Activated CD4-positive, alpha-beta T cell treated with anti-CD3 and anti-CD28 coated beads, Interleukin-2, amount 50 U/mL, for 48 hours (primary cell): ENCODE measurements at places on chromosomes 16 and 17.

GRCh38 chr17:75959051-75959838, 18.4 kb upstream of the FBF1 start:
- no peak for DNase-seq

- DNase-seq: no peak
These were observed 75.1 kb upstream of the C17orf78 start for GRCh38 chr17:37300683-37301082.

DNA sequence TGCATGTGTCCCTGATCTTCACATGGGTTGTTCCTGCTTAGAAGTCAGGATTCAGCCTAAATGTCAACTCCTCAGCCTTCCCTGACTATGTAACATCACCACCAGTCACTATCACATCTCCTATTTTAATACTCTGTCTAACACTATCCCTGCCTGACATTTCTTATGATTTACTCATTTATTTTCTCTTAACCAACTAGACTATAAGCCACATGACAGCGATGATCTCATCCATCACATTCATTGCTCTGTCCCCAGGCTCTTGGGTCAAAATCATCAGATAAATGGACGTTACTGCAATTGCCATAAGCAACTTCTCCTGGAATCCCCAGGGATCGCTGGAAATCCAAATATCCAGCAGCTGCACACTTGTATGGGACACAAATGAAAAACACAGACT, 15.7 kb downstream of the CDRT4 start:
- DNase-seq: no peak

DNA sequence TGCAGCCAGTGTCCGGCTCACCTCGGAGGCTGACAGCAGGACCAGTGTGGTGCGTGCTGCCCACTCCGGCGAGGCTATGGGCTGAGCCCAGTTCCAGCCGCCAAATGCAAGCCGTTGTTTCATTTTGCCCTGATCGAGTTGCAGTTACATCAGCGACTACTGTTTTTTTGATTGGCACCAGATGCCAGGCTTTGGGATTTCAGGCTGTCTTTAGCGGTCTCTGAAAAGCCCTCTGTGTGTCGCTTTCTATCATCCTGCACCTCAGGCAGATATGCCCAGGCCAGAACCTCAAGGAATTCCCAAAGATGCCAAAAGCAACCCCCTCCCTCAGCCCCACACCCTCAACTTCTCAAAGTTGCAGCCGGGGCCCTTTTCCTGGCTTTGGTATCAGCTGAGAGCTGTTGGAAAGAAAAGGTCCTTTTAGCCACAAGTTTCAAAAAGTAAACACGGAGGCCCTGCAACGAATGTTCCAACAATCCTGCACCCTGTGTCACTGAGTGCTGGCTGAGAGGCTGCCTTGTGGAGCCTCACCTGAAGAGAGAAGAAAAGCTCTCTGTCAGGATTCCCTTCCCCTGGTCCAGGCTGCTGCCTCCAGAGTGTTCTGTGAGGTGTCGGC, 58.9 kb downstream of the WWP2 start:
- DNase-seq: no peak

DNA sequence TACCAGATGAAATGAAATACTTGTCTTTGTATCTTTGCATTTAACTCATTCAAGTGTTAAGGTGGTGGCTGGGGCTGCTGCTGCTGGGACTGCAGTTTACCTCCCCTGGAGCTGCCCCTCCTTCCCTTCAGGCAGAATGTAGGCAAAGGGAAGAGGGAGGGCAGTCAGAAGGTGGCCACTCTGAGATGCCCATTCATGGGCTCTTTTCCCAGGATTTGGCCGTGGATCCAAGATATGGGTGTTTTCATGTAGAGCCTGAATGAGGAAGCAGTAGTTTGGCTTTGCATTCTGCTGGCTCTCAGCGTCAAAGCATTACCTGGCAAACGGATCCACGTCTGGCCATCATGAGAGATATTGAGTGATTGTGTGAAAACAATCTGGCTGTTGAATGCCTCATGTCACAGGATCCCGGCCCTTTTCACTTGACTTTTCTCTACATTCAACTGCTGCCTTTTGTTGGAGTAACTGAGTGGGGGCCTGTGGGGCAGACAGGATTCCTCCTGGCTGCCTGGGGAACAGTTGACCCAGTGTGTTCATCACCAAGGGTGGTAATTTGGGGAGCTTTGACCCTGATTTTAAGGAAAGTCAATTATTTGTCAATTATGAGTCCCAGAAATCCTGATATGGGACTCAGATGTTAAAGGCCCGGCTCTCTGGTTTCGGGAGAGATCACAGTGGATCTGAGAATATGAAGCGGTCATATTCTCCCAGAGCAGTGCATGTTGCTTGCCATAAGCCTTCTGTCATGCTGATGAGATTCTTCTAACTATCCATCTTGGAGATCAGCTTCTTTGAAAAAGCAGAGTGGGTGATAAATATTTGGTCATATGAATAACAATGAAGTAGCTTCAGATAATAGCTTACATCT, 236.8 kb downstream of the IRX3 start:
- no peak for DNase-seq

GRCh38 chr16:65917466-65917865, 449.0 kb upstream of the CDH5 start:
- DNase-seq: no peak

GRCh38 chr16:48608452-48608851, 1.5 kb downstream of the N4BP1 start:
- DNase-seq: no peak

DNA sequence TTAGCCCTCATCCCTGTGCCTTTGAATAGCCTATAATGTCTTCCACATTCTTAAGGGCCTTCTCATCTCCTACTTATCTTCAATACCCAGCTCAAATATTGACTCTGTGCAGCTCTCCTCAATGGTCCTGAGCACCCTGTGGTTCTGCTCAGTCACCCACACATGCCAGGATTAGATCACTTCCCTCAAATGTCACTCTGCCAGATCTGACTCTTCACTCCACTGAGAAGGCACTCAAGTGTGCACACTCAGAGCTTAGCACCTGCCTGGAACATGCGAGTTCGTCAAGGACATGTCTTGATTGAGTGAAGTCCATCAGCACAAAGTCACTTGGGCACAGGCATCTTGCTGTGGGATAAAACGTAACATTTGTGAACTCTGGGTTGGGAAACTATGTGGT, 404.8 kb downstream of the CDH13 start:
- DNase-seq: no peak

DNA sequence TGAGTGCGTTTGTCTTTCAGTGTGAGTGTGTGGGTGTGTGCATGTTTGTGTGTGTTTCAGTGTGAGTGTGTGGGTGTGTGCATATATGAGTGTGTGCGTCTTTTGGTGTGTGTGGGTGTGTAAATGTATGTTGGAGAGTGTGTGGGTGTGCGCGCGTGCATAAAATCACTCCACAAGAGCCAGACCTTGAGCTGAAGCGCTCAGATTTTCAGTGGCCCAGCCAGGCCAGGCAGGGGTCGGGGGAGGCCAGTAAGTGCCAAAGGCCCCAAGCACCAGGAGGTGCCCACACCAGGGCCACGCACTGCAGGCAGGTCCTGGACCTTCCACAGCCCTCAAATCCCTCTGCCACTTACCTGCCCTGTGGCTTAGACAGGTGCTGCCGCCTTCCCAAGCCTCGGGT, 184.0 kb downstream of the SOX9 start:
- no peak for DNase-seq

- no peak for DNase-seq
These were observed 10.8 kb upstream of the ASB16 start for GRCh38 chr17:44159519-44160210.

DNA sequence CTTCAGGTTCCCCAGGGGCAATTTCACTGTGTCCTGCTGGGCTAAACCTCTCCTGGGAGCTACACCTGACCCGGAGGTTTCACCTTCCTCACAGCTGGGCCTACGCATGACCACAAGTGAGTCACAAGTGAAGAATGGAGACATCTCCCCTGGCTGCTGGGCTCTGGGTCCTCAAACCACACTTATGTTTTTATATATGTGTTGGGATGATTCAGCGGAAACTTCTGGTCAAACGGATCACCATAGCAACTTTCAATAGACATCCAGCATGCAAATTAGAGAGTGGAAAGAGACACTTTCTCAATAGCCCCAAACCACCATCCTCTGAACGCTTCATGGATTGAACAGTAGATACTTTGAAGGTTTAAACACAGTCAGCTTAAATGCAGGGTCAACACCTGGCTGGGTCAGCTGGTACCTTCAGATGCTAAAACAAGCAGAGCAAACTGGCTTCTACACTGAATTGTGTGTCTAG, 28.0 kb upstream of the MAF start:
- peak; percentile 81 for DNase-seq

DNA sequence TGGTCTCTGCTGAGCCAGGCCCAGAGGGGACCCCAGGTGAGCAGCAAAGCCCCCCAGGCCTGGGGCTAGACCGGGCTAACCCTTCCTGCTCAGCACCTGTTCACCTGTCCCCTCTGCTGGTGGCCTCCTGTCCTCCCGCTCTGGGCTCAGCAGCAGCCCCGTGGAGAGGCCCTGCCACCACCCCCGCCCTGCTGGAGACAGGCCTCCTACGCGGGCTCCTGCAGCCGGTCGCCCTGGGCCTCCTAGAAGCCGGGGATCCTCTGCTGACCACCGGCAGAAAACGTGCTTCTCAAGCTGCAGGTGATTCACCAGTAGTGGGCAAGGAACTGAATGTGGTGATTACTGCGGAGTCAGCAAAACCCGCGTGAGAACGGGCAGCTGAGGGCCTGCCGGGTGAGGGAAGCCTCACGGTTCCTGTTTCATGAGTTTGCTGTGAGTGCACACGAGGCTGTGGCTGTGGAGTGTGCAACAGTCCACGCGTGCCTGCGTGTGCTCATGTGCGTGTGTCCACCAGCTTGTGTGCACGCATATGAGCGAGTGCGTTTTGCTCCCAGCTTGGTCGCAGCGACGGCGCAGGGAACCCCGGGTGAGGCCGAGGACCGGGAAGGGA, 792 bp downstream of the SECTM1 start:
- DNase-seq: no peak

- DNase-seq: no peak
These were observed 60.6 kb downstream of the C17orf67 start for GRCh38 chr17:56773124-56773523.

DNA sequence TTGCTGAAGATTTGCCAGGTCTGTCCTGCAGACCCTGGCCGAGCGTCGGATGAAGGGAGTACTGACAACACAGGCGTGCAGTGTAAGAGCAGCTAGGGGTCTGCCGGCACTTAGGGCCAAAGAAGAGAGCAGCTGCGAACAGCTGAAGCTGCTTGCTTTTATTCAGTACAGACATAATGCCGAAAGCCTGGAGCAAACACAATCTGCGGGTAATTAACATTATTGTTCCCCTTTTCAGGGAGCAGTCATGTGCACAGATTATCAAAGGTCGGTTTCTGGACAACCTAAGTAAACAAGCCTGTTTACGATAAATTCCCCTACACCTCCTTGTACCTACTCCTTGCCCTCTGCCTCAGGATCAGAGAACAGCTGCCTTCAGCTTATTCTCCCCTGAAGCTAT, 12.0 kb upstream of the KRT23 start:
- DNase-seq: no peak

- no peak for DNase-seq
These were observed 9.7 kb upstream of the HOXB2 start for GRCh38 chr17:48554412-48555257.

DNA sequence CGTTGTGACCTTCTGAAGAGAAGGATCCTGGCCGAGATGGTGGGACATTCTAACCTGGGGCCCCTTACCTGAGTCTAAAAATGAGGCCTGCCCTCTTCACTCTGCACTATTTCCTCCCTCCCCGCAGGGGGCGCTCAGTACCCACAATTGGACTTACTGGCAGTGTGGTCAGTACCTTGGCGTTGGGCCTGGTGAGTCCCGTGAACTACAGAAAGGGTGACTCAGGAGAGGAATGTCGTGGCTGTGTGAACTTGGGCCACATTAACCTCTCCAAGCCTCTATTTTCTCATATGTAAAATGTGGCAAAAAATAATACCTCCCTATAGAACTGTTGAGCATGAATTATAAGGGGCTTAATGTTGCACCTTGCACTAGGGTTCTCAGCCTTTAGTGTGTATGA, 3.9 kb downstream of the RSAD1 start:
- peak; percentile 83 for DNase-seq

- peak; percentile 18 for DNase-seq
These were observed 60.2 kb upstream of the PHOSPHO1 start for GRCh38 chr17:49290690-49291359.

- DNase-seq: no peak
These were observed 2.9 kb upstream of the SRCIN1 start for GRCh38 chr17:38608648-38609047.

DNA sequence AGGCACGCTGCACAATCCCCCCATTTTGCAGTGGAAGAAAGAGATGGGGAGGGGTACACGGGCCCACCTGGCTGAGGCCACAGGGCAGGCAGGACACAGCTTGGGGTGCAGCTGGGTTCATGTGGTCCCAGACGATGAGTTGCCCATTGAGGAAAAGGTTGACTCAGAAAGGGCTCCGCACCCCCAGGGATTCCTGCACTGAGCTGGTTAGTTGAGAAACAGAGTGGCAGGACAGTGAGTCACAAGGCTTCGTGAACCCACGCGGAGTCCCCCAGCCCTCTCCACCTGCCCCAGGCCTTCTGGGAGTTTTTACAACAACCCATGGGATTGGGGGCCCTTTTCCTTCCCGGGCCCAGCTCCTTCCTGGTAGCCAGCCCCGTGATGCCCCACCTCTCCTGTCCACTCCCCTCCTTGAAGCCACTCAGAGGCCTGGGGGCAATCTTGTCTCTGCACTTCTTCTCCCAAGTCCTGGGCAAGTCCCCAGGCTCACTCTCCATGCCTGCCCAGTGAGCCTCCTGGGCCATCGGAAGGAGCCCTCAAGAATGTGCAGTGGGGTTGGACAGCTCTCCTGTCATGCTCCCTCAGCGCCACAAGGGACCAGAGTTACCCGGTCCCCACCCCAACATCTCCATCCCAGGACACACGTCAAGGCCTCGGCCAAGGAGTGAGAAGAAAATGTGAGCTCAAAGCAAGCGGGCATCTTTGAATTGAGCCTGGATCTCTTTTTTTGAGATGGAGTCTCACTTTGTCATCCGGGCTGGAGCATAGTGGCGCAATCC, 251.2 kb downstream of the PARN start:
- no peak for DNase-seq

GRCh38 chr17:48198950-48199541, 91.5 kb downstream of the SNX11 start:
- no peak for DNase-seq

DNA sequence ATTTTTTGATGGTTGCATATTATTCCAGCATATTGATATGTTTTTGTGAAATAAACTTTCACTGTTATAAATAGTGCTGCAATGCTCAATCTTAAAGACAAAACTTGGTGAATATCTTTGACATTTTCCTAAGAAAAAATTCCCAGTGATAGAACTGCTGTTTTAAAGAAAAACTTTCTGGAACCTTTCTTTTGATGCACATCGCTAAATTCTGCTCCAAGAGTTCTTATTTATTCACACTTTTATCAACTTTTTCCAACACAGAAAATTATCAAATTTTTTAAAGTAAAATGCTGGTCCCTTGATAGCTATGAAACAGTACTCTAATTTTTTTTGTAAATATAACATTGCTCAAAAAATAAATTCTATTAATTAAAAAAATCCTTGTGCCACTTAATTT, 196.6 kb downstream of the HS3ST3A1 start:
- no peak for DNase-seq

GRCh38 chr16:79882340-79883005, 281.9 kb upstream of the MAF start:
- DNase-seq: no peak

- peak; percentile 41 for DNase-seq
These were observed 24.1 kb upstream of the CDH5 start for GRCh38 chr16:66342294-66342900.

GRCh38 chr16:22843122-22843521, 29.2 kb downstream of the HS3ST2 start:
- no peak for DNase-seq

- DNase-seq: peak; percentile 57
These were observed at the start of gene FLII for GRCh38 chr17:18258356-18259038. Gene FLII (minus strand): TSS chr17:18258738. CDS start chr17:18258690, 48 bp downstream.
